NCI-H446 (cell line): ENCODE measurements at places on chromosomes 2 and 18.

- no peak for DNase-seq
These were observed 14.9 kb downstream of the B3GNT7 start for GRCh38 chr2:231410293-231411004.

GRCh38 chr2:237863689-237864443 lies 4.4 kb downstream of the RAMP1 start:
- no peak for DNase-seq

GRCh38 chr2:98308068-98308467 lies 38.2 kb upstream of the CNGA3 start:
- no peak for DNase-seq

- DNase-seq, result no peak
These were observed 1066.2 kb downstream of the TDRD15 start for GRCh38 chr2:22189893-22190480.

GRCh38 chr2:160267022-160267421 lies 67.0 kb upstream of the ITGB6 start:
- no peak for DNase-seq

- no peak for DNase-seq
These were observed 106.7 kb upstream of the PGAP1 start for GRCh38 chr2:197033222-197033621.
